ENCODE measurements at places on chromosomes 4 and X.

DNA sequence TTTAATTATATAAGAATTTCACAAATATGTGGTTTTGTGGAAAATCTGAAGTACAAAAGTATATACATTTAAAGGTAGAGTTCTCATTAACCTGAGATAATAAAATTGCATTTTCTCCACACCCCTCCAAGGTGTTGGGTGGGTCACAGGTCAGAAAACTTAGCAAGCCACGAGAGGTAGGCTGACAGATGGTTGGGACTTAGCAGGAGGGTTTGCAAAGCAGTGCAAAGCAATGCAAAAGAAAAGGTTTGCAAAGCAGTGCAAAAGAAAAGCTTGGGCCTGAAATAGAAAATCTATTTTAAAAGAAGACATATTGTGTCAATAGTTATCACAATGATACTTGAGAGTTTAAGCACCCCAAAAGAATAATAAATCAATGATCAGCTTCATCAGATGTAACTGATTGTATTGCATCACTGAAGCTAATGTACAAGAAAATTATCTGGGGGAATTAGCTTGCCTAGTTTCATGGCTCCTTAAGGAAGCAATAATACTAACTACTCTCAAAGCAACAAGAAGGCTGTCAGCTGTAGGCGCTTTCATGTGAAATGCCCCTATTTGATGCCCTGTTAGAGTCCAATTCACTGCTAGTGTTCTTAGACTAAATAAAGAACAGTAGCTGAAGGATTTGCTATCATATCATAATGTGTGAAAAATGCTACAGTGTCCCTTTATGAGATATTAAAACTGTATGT lies 319.5 kb downstream of the KCNIP4 start:
- no peak for DNase-seq

GRCh38 chr4:154234576-154234975 lies 257.0 kb downstream of the DCHS2 start:
- DNase-seq, result no peak

DNA sequence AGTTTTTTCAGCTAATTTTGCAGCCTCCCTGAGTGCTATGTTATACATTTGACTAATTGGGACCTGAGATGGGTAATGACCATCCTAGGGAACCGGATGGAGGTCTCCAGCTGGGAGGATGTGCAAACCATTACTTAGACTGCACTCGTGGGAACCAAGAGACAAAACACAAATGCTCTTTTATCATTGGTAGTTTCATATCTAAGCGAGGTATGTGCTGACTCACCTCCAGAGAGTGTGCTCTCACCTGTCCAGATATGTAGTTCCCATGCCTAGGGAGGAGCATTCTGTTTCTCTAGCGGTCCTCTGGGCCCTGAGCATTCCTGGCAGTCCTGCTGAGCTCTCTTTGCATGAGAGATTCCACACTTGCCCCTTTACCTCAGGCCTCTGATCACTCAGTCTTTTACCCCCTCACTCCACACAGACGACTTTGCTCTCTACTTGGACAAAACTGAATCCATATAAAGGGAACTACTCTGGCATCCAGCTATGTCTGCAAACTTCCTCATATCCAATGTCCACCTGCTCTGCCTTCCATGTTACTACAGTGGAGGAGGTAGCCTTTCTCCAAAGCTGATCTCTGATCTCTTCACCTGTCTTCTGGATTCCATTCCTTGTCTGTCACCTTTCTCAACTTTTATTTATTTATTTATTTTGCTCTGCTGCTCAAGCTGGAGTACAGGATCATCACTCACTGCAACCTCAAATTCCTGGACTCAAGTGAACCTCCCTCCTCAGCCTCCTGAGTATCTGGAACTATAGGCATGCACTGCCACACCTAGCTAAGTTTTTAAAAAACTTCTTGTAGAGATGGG lies 88.4 kb downstream of the LRP2BP start:
- DNase-seq, result no peak

GRCh38 chr4:2932951-2933565 lies 30.1 kb downstream of the NOP14 start:
- no peak for DNase-seq

- no peak for DNase-seq
Measured at GRCh38 chr4:185839194-185839712, 27.3 kb upstream of the SORBS2 start.

- DNase-seq, result no peak
Measured at GRCh38 chr4:112357453-112357852, 60.3 kb downstream of the ALPK1 start.

- peak; percentile 66 for DNase-seq
Measured at GRCh38 chrX:123962006-123962467, 531 bp downstream of the STAG2 start.

- no peak for DNase-seq
Measured at GRCh38 chrX:148133105-148133725, 152.1 kb downstream of the FMR1NB start.

- no peak for DNase-seq
Measured at GRCh38 chrX:111257733-111258132, 12.6 kb downstream of the CAPN6 start.

- no peak for DNase-seq
Measured at GRCh38 chr4:162791226-162791625, 375.5 kb downstream of the NAF1 start.

GRCh38 chr4:4762909-4763821 lies 96.3 kb upstream of the MSX1 start:
- no peak for DNase-seq

DNA sequence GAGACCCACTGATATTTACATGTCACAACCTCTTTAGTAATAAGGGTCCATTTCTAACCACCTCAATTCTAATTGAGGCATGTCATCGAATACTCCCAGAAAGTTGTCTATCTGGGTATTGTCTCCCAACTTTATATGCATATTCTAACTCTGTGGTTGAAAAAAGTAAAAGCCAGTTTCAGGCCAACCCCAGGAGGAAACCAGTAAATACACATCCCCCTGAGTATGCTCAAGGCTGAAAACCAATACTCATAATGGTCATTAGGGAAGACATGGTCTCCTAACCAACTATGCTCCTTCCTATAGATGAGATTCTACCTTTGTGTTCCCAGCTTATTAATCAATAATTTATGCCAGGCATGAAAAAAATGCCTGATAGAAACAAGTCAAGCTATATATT lies 96.6 kb downstream of the SH3KBP1 start:
- no peak for DNase-seq

DNA sequence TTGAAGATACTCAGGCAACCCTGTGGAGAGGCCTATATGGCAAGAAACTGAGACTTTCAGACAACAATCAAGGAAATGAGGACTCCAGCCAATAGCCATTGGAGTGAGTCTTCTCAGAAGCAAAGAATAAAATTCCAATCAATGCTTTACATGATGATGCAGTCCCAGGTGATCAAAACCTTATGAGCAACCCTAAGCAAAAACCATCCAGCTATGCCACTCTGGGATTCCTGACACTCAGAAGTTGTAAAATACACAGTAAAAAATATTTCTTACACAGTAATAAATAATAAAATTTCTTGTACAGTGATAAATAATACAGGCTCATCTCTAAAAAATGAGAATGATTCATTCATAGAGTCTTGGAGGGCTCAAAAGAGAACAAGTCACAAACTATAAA lies 150.6 kb downstream of the IL15 start:
- no peak for DNase-seq

DNA sequence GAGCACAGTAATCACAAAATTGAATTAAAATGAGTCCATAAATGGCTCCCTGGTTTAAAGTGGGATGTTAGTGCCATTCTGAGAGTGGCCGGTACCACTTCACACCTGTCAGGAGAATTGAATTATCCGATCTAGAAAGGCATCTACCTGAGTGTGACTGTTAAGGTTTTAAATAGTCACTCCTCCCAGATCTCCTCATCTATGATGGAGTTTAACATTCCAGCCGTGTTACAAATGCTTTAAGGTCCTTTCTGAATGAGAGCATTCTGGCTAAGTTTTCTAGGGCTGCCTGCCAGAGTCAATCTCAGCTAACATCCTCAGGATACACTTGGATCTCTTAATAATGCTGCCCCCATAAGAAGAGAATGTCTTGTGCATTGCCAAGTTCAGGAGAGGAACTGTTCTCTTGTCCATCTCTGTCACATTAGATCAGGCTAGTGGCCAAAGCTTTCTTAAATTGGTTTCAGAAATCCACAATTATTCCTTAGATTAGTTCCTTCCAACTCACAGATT lies 231.1 kb downstream of the SLC39A8 start:
- DNase-seq, result no peak

DNA sequence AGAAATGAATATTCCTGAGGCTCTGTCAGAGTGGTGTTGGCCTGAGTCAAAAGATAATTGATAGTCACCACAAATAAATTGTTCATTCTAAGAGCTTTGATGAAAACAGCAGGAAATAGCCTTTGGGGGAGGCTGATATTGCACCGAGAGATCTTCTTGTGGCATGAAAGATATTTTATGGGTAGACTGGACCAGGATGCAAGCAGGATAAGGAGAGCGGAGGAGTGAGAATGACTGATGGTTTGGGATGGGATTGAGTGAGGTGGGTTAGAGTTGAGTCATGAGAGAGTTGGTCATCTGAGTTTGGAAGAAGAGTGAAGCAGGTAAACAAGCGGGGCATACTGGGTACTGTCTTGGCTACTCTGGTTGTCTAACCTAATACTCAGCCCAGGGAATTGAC lies 88.7 kb downstream of the REPS2 start:
- no peak for DNase-seq

- DNase-seq, result no peak
Measured at GRCh38 chrX:134388161-134389109, 71.5 kb upstream of the HPRT1 start.

GRCh38 chrX:54419559-54420302 lies 20.5 kb upstream of the TSR2 start:
- no peak for DNase-seq

- no peak for DNase-seq
Measured at GRCh38 chrX:8668813-8669212, 63.1 kb downstream of the ANOS1 start.

- no peak for DNase-seq
Measured at GRCh38 chr4:9769321-9769720, 12.1 kb upstream of the DRD5 start.

DNA sequence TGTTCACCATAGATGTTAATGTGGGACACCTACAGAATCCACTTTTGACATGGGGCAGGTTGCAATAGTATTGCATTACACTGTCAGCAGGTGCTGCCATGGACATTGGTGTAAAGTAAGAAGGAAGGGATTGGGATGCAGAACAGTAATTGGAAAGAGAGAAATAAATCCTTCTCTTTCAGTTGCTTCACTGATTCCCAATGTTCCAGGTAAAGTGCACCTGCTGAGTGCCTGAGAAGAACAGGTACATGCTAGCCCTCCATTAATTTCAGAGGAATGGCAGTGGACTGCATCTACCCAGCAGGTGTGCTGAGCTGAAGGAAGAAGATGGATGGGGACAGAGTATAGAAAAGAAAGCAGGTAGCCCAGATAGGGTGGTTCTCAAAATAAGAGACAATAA lies 248.5 kb downstream of the TENM3 start:
- no peak for DNase-seq

DNA sequence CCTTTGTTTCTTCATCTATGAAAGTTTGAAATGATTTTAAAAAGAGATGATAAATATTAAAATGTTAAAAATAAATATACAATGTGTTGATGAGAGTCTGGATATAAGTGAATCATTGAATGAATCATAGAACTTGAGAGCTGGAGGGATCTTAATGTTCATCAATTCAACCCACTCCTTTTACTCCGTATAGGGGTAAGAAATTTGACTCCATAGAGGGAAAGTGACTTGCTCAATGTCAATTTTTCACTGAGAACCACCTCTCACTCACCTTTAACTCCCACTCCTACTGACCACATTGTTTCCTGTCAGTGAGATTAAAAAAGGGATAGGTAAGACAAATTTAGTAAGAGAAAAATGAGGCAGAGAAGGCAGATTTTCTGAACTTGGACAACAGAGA lies 557.2 kb upstream of the GRIA3 start:
- no peak for DNase-seq

DNA sequence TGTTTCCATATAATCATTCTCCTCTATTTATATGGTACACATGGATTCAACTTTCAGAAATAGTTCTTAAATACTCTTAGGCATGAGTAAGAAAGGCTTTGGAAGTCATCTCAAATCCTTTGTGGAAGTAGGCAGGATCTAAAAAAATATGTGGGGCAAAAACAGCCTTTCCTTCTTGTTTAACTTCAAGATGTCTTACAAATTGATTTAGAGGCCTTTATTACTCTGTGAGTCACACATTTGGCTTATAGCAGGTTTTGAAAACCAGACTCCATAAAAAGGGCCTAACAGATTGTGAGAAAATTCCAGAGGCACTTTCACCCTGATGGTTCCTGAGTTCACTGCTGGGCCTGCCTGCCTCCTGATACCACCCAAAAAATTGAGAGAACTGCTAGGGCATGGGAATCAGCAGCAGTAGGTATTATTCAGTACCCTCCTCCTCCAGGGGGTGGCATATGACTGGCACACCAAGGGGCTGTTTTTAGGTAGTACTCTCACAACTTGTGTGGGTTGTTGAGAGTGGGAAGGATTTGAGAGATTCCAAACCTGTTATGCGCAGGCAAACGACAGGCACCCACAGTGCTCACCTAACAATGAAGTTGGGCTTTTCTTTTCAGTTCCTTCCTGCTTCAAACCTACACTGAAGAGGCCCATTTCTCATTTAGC lies 162.7 kb upstream of the MBNL3 start:
- DNase-seq, result no peak

DNA sequence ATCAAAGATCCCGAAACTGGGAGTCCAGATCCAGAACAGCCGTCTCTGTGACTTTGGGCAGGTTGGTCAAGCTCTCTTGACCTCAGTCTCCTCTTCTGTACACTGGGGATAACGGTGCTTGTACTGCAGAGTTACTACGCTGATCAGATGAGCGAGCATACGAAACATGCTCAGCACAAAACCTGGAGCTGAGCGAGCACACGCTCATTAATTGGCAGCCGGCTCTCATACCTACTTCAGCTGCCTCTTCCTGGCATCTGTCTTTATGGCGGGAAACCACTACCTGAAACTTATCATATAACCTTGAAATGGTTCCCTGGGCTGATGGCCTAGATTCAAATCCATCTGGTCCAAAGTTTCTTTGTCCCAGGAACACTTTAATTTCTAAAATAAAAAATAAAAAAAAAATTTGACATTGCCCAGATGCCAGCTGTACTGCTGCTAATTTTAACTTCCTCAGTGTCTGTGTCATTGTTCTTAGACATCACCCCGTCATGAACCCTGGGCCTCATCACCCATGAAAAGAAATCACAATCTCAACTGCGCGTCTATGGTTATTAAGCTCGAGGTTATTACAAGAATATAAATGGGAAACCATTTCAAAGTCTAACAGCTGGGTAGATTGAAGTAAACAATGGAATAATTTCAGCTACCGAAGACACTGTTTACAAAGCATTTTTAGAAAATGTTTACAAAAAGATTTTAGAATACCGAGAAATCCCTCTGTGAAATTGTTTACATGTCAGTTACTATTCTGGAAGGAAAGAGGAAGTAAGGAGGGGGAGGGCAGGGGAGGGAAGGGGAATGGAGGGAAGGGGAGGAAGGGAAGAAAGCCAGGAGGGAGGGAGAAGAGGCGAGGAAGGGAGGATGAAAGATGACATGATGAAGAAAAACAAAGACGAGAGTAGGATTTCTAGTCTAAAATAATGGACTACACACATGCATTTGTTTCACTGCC lies 49.0 kb downstream of the CRMP1 start:
- DNase-seq, result no peak
